ENCODE measurements at places on chromosomes 1 and 21.

- peak; percentile 41 for DNase-seq
These were observed 6.1 kb downstream of the AADACL4 start for GRCh38 chr1:12649971-12650421.

GRCh38 chr1:68140536-68140935 is 90.1 kb upstream of the DIRAS3 start:
- DNase-seq: no peak

GRCh38 chr1:78155121-78155520 is 109.4 kb downstream of the GIPC2 start:
- DNase-seq: no peak

DNA sequence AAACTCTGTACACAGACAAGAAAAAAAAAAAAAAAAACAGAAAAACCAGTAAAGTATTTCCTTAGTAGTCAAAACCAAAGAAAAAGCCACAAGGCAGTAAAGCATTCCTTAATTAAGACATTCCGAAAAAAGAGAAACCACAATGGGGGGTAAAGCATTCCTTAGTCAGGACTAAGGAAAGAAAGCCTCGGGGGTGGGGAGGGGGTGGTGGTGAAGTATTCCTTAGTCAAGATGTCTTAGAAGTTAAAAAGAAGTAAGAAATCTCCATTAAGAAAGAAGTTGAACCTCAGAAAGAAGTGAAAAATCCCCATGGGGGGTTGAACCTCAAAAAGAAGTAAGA is 28.2 kb upstream of the FMO1 start:
- DNase-seq: peak; percentile 68

- DNase-seq: no peak
These were observed 41.0 kb downstream of the CEP350 start for GRCh38 chr1:179995576-179995975.

- peak; percentile 96 for DNase-seq
These were observed at the start of gene GLUL for GRCh38 chr1:182391362-182392049. Gene GLUL, minus strand, starts transcription at chr1:182391790. Its CDS starts 3,053 bp downstream, at chr1:182388737.

DNA sequence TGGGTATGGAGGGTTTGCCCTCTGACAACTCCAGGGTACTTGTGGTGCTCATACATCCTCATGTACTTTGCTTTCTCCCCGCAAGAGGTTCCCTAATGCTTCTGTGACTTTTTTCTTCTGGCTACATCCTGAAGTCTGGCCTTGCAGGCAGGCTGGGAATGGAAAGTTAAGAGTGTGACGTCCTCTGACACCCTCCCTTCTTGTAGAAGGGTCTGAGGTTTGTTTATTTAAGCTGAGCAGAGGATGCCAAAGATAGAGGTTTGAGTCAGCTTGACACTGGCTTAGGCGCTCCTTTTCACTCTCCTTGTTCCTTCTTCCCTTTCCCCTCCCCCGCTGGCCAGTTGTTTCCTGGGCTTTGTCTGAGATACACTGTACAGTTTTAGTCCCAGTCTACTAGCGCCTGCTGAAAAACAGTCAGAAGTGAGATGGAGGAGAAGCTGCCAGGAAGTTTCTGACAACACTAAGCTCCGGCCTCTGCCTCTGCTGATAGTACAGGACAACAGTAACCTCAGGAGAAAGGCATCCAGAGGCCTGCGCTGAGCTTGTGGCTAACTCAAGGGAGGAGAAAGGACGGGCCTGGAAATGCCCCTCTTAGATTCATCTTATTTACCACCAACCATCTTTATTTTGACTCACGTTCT is at the start of gene MACF1:
TSS of gene MACF1 (plus strand) at position 255 of the 641 bp plus-strand sequence. CDS start at position 583, 328 bp downstream.
- DNase-seq: peak; percentile 41

- DNase-seq: no peak
These were observed 1.0 kb downstream of the KCNK1 start for GRCh38 chr1:233614743-233615521.

DNA sequence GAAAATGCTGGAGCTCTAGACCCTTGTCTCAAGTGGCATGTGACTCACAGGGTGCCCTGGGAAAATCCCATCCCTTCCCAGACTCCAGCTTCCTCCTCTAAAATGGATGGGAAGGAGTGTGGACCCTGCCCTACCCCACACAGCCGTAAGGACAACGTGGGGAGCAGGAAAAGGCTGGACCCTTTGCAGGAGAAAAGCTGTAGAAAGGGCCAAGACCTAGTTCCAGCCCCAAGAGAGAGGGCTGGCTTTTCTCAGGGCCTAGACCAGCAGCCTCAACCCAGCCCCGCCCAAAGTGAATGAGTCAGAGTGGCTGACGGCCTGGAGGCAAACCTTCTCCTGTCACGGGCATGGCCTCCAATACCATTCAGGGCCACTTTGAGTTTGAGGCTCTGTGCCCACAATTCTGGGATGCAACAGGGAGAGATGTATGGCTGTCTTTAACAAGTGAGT is 1.1 kb downstream of the LAMB3 start:
- DNase-seq: no peak

DNA sequence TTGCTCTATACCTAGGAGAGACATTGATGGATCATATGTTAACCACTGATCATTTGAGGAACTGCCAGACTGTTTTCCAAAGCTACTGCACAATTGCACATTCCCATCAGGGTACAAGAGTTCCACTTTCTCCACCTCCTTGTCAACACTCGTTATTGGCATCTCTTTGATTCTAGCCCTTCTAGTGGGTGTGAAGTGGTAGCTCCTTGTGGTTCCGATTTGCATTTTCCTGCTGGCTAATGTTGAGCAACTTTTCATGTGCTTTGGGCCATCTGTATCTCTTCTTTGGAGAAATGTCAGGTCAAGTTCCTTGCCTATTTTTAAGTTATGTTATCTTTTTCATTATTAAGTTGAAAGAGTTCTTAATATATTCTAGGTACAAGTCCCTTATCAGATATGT is 90.1 kb downstream of the DMRTB1 start:
- no peak for DNase-seq
